ENCODE measurements at places on chromosomes 2 and 18.

DNA sequence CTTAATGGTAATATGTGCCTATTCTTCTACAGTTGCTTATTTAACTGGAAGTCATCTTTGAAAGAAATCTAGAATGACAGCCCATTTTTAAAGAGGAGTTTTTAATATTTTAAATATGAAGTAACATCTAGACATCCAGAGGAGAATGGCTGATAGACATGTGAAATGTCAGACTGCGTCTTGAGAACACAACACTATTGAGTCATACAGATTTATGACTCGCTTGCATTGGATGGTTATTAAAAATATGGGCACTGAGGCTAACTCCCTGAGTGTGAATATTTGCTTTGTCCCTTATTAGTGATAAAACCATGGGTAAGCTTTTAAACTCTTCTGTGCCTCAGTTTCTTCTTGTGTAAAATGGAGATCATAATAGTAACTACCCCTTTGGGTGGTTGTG lies 22.9 kb downstream of the TDRD15 start:
- DNase-seq = no peak

DNA sequence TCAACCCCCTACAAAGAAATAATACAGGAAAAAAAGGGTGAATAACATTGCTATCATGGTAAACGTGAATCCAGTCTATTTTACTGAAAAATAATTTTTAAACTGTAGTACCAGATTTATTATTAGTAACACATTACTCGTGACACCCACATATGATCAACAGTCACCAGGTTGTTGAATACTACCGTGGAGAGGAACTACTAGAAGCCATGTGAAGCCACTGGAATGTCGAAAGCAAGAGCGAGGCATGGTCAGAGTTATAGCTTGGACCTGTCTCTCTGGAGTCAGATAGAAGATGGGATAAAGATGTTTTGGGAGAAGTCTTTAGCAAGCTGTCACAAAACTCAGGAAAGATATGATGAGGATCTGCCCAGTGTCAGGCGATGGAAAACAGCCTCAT lies 63.2 kb upstream of the EPB41L3 start:
- no peak for DNase-seq

- DNase-seq = no peak
These were observed 331.3 kb downstream of the SS18 start for GRCh38 chr18:25759111-25759510.

DNA sequence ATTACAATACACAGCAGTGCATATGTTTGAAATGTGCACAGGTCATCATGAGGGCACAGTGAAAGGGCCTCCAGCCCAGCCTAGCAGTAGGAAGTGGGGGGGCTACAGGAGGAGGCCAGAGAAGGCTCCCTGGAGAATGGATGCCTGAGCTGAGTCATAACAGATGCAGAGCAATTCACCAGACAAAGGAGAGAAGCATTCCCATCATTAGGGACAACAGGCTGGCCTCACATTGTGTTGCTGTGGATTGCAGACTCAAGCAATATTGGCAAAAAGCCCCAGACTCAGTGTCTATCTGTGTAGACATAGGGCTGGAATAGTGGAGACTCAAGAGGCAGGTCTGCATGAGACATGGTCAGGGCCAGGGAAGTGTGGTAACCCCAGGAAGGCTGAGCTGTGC lies 329.9 kb downstream of the DLGAP1 start:
- no peak for DNase-seq

DNA sequence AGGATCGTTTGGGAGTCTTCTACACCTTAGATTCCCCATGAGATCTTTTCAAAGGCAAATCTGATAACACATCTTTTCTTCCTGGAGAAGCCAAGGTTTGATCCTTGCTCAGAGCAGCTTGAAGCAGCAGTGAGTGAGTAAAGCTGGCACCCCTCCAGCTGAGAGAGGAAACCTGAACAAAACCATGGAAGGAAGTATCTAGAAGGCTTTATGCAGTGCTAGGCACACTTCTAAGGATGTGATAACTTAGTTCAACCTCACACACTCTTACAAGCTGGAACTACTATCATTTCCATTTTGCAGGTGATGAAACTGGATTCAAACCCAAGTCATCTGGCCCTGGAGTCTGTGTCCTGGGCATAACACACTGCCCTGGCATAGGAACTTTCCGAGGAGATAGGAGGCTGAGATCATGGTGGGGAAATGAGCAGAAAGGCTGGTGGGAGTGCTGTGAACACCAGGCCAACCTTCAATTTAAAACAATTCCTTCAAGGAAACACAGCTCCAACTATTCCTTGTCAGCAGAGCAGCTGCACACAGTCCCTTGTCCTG lies 71.2 kb downstream of the CTAGE1 start:
- no peak for DNase-seq

- no peak for DNase-seq
These were observed 222.0 kb downstream of the LOXHD1 start for GRCh38 chr18:46435031-46435430.

GRCh38 chr18:60358516-60358915 lies 14.1 kb downstream of the MC4R start:
- no peak for DNase-seq

DNA sequence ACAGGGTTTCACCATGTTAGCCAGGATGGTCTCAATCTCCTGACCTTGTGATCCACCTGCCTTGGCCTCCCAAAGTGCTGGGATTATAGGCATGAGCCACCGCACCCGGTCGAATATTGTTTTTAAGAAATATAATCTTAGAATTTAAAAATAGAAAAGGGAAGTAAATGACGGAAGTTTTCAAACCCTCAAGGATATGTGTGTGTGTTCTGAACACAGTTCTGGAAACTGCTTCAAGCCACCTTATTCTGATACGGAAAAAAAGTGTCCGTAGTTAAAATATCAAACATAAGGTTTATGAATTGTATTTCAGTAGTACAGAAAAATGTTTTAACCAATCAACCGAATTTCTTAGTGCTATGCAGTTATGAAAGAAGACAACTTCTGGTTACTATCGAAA lies 115.9 kb downstream of the UPP2 start:
- no peak for DNase-seq

GRCh38 chr2:220646424-220646823 lies 925.7 kb downstream of the EPHA4 start:
- DNase-seq = no peak

GRCh38 chr2:233934524-233934923 lies 17.4 kb downstream of the TRPM8 start:
- no peak for DNase-seq

DNA sequence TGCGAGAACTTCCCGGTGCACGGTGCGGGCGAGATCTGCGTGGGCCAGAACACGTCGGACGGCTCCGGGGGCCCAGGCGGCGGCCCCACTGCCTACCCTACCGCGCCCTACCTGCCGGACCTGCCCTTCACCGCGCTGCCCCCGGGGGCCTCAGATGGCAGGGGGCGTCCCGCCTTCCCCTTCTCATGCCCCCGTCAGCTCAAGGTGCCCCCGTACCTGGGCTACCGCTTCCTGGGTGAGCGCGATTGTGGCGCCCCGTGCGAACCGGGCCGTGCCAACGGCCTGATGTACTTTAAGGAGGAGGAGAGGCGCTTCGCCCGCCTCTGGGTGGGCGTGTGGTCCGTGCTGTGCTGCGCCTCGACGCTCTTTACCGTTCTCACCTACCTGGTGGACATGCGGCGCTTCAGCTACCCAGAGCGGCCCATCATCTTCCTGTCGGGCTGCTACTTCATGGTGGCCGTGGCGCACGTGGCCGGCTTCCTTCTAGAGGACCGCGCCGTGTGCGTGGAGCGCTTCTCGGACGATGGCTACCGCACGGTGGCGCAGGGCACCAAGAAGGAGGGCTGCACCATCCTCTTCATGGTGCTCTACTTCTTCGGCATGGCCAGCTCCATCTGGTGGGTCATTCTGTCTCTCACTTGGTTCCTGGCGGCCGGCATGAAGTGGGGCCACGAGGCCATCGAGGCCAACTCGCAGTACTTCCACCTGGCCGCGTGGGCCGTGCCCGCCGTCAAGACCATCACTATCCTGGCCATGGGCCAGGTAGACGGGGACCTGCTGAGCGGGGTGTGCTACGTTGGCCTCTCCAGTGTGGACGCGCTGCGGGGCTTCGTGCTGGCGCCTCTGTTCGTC lies 1.7 kb downstream of the FZD7 start:
- DNase-seq = no peak

DNA sequence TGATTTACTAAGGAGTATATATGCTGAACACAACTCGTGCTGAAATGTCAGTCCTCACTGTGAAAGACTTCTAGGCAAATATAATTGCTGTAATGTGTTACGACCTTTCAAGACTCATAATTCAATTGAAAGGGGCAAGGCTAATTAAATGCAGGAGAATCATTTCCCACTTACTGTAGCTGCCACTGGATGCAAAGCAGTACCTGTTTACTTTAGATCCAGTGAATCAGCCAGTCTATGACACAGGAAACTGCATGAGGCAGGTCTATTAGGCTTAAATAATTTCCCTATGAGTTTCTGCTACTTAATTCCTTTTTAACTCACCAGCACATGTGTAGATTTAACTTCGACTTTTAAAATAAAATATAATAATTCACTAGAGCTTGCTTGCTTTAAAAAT lies 125.6 kb downstream of the CTNNA2 start:
- DNase-seq = no peak

GRCh38 chr2:82837588-82838304 lies 1621.3 kb downstream of the SUCLG1 start:
- no peak for DNase-seq

- DNase-seq = no peak
These were observed 8.3 kb upstream of the CHST10 start for GRCh38 chr2:100425573-100426383.

DNA sequence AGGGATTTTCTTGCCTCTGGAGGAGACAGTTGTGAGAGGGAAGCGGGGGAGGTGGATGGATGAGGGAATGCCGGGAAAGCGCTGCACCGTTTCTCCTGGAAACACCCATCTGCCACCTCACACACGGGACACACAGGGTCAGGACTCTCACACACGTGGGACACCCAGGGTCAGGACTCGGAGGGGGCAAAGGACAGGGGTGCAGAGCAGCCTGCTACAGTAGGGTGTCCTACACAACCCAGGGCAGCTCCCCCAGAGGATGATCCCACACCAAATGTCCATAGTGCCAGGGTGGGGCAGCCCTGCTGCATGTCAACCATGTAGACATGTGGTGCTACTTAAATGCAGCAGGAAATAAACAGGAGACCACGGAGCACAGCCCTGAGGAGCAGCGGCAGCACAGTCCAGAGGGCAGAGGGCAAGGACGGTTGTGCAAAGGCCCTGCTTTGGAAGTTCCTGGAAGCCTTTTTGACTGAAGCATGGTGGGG lies 5.1 kb downstream of the RAMP1 start:
- DNase-seq = no peak

- no peak for DNase-seq
These were observed 16.3 kb upstream of the KCNG2 start for GRCh38 chr18:79781331-79781941.

GRCh38 chr2:232482301-232483238 lies 5.1 kb downstream of the ECEL1 start:
- DNase-seq = no peak

GRCh38 chr2:62817348-62817747 lies 111.8 kb downstream of the EHBP1 start:
- DNase-seq = no peak

DNA sequence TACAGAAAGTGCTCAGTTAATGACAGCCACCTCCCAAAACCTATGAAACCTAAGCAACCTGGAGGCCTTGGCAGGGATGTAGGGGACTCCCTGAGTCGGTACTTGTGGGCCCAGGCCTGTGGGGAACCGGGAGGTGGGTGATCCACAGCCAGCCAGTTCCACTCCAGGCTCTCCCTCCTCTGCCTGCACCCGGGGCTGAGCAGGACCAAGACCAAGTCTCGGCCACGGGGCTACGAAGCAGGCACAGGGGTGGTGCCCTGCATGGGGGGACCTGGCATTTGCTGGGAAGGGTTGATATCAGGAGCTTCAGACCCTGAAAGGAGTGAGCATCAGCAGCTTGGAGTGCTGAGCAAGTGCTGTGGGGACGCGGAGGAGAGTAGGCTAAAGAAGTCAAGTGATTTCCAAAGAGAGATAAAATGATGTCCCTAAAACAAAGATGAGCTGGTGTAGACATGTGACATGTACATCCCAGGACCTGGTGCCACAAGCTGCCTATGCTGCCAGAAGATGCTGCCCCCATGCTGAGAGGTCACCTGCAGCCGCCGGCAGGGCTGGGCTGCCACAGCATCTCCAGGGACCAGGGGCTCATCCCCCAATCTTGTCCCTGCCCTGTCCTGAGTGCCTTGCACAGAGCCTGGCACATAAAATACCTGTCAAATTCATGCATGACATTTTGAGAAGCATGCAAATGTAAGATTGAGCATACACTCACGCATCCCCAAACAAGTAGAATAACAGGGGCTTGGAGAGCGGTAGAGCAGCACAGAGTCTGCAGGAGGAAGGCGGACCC lies 21.5 kb downstream of the KCNIP3 start:
- no peak for DNase-seq

- no peak for DNase-seq
These were observed 4.8 kb upstream of the ZFP36L2 start for GRCh38 chr2:43230951-43231827.

- DNase-seq = no peak
These were observed 19.1 kb downstream of the EIF2AK3 start for GRCh38 chr2:88608184-88608583.

- no peak for DNase-seq
These were observed 14.4 kb downstream of the EFR3B start for GRCh38 chr2:25056098-25056821.

- no peak for DNase-seq
These were observed 92.8 kb downstream of the NFATC1 start for GRCh38 chr18:79488311-79489050.

DNA sequence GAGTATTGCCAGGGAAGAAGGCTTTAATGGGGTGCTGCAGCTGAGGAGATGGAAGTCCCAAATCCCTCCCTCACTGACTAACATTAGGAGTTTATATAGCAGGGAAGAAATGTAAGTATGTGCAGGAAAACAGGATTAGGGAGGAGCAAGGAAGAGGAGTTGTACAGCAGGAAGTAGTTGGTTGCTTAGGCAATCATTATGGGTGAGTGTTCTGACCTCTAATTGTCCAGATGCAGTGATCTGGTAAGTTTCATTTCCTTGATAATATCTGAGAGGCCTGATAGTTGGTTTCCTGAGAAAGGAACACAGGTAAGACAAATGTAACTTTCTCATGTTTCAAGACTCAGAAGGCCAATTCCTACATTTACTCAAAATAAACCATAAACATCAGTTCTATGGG lies 331.9 kb upstream of the GULP1 start:
- DNase-seq = no peak

DNA sequence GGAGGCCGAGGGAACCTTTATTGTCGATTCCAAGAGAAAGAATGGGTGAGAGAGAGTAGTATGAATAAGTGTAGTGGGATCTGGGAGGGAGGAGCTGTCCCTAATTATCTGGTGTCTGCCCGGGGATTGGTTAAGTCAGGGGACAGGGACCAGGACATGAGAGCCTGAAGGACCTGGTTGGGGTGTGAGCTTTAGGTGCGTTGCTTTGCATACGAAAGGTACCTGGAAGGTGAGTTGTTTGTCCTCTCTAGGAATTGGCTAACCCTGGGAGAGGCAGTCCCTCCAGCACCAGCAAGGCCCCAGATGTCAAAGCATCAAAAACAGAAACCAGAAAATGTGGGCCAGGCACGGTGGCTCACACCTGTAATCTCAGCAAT lies 48.1 kb upstream of the RPL31 start:
- no peak for DNase-seq
